Stimulated activated CD4-positive, alpha-beta T cell treated with anti-CD3 and anti-CD28 coated beads, TNF-alpha, amount 100 ng/mL, for 24 hours (primary cell): ENCODE measurements at places on chromosomes 7 and 10.

DNA sequence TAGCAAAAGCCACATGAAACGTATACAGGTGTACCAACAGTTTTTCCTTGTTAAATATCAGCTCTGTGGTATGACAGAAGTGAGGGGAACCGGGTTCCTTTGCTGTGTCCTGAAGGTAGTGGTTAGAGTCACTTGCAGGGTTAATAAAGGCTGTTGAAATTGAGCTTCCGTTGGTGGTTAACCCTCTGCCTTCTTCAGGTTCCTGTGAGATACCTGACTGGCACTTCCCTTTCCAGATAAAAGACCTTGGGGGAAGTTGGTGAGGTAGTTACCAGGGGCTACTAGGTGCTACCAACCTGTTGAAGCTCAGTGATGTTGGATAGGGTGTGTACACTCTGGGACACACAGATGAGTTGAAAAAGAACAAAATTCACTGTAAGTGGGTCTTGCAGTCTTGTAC lies 384.1 kb downstream of the GATA3 start:
- DNase-seq = no peak

DNA sequence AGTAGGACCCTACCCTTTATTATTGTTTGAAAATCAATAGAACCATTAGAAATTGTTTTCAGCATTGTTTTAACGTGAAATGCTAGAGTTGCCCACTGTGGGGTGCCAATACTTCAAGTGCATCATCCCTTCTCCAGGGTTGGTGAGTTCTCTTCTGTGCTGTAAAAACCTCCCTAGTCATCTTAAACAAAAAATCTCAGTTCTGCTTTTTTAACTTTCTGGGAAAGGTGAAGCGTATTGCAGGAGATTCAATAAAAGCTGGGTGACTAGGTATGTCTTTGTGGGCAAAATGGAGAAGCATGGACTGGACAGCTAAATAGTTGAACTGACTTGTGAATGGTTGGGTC lies 699.1 kb downstream of the SUGCT start:
- DNase-seq = no peak

- no peak for DNase-seq
Observed at GRCh38 chr7:1027242-1028043, 16.9 kb upstream of the GPR146 start.

DNA sequence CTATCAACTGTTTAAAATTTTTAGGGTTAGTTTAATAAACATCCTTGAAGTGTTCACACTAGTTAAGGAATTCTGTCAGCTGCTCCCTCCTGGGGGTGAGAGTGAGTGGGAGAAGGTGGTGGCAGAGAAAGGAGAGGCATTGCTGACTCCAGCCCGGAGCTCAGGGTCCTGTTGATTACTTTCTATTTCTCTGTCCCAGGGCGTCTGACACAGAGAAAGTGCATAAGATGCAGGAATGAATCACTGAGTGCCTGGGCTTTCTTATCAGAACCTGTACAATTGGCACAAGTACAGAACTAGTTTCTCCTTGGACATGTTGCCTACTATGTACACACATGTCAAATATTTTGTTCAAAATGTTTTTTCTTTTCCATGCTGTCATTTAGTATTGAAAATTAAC lies 410.8 kb upstream of the COBL start:
- no peak for DNase-seq

GRCh38 chr10:132463333-132464255 lies 66.6 kb downstream of the PWWP2B start:
- no peak for DNase-seq
